ENCODE measurements at places on chromosomes 4 and X.

GRCh38 chr4:166017804-166018203, 144.8 kb downstream of the TLL1 start:
- no peak for DNase-seq

- DNase-seq = no peak
These were observed 203.1 kb downstream of the FBXO8 start for GRCh38 chr4:174080361-174080760.

DNA sequence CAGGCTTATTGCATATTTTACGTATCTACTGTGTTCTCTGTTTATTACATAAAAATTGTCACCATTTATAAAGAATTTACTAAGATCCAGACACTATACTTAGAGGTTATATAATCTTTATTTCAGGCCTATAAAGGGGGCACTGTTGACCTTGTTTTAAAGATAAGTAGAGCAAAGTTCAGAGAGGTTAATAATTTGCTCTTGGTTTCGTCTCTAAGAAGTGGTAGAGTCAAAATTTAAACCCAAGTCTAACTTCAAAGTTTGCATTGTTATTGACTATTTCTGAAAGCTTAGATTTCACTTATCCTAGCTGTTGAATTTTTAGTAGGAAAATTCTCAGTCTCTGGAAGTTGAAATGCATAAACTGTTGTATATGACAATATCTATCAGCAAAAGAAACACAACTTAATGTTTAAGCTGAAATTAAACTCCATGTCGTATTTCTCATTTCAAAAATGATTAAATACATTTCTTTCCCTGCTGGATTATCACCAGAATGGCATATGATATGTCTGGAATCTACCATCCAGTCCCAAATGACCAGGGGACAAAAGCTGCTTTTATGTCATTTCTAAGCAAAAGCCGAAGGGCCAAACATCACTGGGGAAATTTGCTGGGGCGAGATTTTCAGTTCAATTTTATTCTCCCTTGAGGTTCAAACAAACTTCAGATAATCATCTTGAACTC, 138.4 kb downstream of the SLC7A11 start:
- no peak for DNase-seq

DNA sequence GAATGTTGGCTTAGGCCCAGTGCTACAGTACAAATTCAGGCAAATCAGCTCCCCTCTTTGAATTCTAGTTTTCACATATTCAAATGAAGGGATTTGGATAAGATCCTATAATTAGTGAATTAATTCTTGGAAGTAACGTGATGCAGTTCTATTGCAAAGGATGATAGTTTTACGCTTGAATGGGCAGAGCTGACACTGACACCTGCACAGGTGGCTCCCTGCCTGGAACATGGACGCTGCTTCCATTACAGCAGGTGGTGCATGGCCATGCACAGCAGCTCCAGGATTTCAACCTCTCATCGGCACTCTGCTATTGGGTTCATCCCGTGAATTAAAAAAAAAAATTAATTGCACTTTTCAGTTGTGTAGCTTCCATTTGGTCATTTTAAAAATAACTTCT, 28.4 kb upstream of the RPS6KA6 start:
- DNase-seq = peak; percentile 91

DNA sequence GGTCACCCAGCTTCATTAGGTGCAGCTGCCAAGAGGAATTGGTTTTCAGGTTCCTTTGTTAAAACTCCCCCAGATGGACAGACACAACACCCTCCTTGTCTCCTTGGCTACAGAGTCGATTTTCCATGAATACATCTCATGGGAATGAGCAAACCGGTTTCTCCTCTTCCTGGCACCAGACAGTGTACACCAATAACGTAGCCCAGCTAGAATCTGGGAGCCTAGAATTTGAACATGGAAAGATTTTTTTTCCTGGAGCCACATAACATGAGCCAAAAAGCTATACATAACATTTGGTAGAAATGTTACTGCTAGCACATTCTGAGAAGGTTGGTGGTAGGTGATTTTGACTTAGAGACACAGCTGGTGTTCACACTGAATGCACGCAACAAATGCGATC, 62.9 kb upstream of the SLC34A2 start:
- DNase-seq = peak; percentile 63

DNA sequence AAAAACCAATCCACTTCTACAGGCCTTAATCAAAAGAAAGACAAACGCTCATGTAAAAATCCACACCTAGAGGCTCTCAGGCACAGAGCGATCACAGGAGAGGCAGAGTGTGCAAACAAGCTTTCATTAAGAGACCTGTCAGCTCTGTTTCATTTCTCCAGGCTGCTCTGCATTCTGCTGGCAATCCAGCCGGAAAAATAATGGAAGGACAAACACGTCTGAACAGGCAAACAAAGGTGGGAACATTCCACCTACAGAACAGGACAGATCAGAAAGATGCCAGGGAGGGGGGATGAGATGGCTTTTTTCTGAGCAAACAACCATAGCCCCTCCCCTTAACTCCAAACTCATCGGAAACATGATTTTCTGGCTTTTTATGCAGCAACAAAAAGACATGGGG, 9.7 kb downstream of the SOD3 start:
- peak; percentile 59 for DNase-seq

All from NCI-H146 (cell line).